IMR-90 (cell line): ENCODE measurements at places on chromosomes 7 and 10. TPM values are rescaled to one million over a fixed set of nuclear protein-coding genes. Genes with fewer than 3 reads are reported as not detected.

GPR26 gene
- total RNA-seq: not detected in 2 replicates

ALDH18A1 gene
- 201 and 232 TPM in 2 replicates for total RNA-seq

GRCh38 chr7:50939021-50939420 lies 156.3 kb upstream of the GRB10 start:
- DNase-seq: peak; percentile 16

DNA sequence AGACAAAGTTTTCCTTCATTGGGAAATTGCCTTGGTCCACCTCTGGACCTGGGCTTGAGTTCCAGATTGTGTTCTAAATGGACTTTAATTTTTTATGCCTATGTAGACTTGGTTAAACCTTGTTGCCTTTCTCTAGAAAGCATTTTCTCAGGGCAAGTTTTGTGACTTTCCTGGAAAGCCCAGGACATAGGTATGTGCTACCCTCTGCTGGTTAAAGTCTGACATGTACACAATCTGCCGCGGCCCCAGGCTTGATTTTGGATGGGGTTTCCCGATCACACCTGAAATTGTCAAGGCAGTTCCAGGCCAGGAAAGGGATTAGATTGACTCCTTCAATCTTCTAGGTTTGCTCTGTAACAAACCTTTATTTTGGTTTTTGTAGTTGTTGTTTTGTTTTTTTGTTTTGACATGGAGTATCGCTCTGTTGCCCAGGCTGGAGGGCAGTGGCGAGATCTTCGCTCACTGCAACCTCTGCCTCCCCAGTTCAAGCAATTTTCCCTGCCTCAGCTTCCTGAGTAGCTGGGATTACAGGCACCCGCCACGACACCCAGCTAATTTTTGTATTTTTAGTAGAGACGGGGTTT lies 14.1 kb upstream of the AKR1B10 start:
- peak; percentile 63 for DNase-seq

DNA sequence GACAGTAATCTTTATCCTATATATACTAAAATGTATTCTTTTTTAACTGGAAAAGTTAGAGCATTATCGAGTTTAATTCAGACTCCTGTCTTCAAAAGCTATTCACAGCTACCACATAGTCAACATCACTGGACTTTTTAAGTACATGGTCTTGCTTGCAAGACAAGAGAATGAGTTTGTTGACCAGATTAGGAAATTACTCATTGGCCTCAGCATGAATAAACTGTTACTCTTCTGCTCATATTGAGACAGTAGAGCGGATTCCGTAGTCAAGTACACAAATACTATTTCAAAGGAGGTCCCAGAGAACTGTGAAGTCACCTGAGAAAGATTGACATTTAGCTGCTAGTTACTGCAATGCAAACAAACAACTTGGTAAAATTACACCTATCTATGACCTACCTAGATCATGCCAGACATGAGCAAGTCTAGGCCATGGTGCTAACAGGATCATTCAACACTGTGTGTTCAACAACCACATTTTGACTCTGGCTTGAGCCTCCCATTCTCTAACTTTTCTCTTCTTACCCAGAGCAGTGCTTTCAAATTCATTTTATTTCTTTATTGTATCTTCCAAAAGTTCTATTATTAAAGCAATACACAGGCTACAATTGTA lies 280.9 kb downstream of the NEBL start:
- DNase-seq: no peak
